ENCODE measurements at places on chromosomes 1 and 21. TPM values are rescaled to one million over a fixed set of nuclear protein-coding genes. Genes with fewer than 3 reads are reported as not detected.

Gene CFHR1
- total RNA-seq = not detected

Gene SEC16B
- 0.76 TPM for total RNA-seq

Gene KPRP
- total RNA-seq = not detected

Gene TRNP1
- total RNA-seq = 36.3 TPM

Gene DMBX1
- not detected for total RNA-seq

Gene FAM131C
- total RNA-seq = 0.73 TPM

Gene INKA2
- total RNA-seq = 6.2 TPM

Gene CFHR3
- 0.42 TPM for total RNA-seq

Gene ESRRG
- total RNA-seq = not detected

Gene SH2D5
- 0.46 TPM for total RNA-seq

Gene AKNAD1
- total RNA-seq = 0.70 TPM

Gene PGLYRP3
- not detected for total RNA-seq

Gene BEND5
- 1.5 TPM for total RNA-seq

Gene EDN2
- not detected for total RNA-seq

Gene DENND2D
- not detected for total RNA-seq

Gene FCRL3
- total RNA-seq = not detected

Gene RYR2
- 0.03 TPM for total RNA-seq

Gene TSPAN2
- 3.5 TPM for total RNA-seq

Gene TRMT1L
- 16.9 TPM for total RNA-seq

Gene WLS
- 334 TPM for total RNA-seq

Gene CCDC28B
- total RNA-seq = 24.0 TPM

Gene FCGR2B
- not detected for total RNA-seq

Gene RGS8
- not detected for total RNA-seq

Gene RPS27
- 1,646 TPM for total RNA-seq

Gene SPRR2F
- total RNA-seq = not detected

Gene ARMH1
- 2.7 TPM for total RNA-seq

Gene NBPF6
- not detected for total RNA-seq

Data from osteocyte (in vitro differentiated cells).